ENCODE measurements at places on chromosomes 1 and 21.

DNA sequence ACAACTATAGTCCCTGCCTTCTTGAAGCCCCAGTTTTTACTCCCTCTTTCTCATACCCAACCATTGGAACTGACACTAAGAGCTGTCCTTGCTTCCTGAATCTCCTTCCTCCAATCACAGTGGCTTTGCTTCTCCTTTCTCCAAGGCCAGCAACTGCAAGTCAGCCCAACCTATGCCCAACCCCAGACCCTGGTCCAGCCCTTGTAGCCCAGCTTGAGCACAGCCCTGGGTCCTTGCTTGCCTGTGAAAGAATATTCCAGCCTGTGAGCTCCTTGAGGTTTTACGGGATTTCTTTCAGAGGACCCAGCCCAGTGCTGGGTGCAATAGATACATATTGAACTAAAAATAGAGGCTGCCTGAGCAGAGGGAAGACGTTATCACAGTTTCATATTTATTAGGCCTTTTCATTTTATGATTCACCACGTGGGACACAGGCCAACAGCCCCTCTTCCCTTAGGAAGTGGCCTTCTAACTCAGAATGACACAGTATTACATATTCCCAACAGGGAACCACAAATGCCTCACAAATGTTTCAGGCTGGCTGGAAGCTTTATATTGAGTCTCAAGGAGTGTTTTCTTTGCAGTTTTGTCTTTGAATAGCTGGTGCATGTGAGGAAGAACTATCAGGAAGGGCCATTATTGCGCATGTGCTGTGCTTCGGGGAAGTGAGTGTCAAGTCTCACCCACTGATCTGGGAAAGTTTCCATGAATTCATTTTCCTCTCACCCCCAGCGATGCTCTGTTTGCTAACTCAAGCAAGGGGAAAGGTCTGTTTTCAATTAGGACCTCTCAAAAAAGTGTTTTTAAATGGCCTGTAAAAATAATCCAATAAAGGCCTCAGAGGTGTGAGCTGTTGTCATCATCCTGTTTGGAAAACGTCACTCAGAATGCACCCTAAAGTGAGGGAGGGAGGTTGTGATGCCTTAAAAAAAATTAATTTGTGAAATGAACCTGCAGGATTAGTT, 92.3 kb upstream of the NFIA start:
- DNase-seq = peak; percentile 89

GRCh38 chr1:96651517-96651916, 70.1 kb upstream of the PTBP2 start:
- no peak for DNase-seq

DNA sequence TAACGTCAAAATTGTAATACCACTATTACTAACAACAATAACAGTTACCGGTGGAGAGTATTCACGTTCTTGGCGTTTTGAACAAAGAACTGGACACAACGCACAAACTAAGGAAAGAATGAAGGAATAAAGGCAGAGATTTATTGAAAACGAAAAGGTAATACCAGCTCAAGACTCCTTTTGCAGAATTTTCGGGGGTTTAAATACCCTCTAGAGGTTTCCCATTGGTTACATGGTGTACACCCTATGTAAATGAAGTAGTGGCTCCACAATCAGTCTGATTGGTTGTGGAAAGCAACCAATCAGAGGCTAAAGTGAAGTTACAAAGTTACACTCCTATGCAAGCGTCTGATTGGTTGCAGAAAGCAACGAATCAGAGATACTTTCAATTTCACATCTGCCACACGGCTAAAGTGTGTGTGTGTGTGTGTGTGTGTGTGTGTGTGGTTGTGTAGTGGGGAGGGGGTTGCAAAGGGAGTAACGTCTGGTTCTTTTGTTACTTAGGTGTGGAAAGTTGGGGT, 1.1 kb upstream of the GTF2B start:
- peak; percentile 73 for DNase-seq

DNA sequence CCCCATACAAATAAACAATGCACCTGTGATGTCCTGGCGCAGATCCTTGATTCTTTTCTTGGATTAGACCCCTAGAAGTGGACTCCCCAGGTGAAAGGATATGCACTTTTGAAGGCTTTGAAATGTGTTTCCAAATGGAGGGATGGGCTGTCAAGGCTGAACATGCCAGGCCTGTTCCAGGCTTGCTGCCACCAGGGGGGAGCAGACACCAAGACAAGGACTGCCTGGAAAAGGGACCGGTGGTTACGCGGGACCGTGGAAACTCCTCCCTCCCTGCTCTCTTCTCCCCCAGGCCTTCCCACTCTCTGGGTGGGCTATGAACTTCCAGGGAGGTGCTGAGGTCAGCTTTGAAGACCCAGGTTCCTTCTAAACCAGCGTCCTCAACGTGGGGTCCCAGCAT, 12.7 kb downstream of the C1QB start:
- DNase-seq = peak; percentile 12

- DNase-seq = no peak
Observed at GRCh38 chr1:182237329-182237728, 154.3 kb downstream of the GLUL start.

- DNase-seq = no peak
Observed at GRCh38 chr1:47709872-47710231, 272.0 kb downstream of the FOXD2 start.

GRCh38 chr1:19110257-19110927, 99.7 kb downstream of the UBR4 start:
- no peak for DNase-seq

GRCh38 chr1:218664385-218665170, 319.4 kb downstream of the TGFB2 start:
- DNase-seq = no peak

GRCh38 chr1:23639460-23640095, 52.0 kb upstream of the RPL11 start:
- DNase-seq = no peak

- DNase-seq = no peak
Observed at GRCh38 chr1:197471248-197471985, 203.4 kb downstream of the CRB1 start.

- DNase-seq = peak; percentile 36
Observed at GRCh38 chr21:32940079-32941014, 85.4 kb upstream of the OLIG2 start.

- DNase-seq = no peak
Observed at GRCh38 chr21:44918581-44919033, 2.1 kb downstream of the ITGB2 start.

DNA sequence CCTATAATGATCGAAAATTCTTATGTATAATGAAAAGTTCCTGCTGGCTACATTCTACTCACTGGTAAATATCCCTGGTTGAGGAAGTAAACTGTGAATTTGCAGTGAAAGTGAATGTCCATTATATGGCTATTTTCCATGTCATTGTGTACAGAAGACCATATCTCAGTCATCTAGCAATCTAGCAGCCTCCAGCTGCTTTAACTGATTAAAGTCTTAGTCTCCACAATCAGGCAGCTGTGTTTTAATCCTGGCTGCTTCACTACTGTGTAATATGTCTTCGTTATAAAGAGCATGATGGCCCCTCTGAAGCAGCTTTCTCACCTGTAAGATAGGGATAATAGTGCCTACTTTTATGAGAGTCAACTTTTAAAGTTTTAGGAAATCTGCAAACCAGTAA, 11.4 kb downstream of the CLCA2 start:
- DNase-seq = no peak

GRCh38 chr1:243287652-243288051, 31.8 kb downstream of the SDCCAG8 start:
- peak; percentile 77 for DNase-seq

GRCh38 chr1:9957726-9958125, 14.5 kb downstream of the NMNAT1 start:
- no peak for DNase-seq

DNA sequence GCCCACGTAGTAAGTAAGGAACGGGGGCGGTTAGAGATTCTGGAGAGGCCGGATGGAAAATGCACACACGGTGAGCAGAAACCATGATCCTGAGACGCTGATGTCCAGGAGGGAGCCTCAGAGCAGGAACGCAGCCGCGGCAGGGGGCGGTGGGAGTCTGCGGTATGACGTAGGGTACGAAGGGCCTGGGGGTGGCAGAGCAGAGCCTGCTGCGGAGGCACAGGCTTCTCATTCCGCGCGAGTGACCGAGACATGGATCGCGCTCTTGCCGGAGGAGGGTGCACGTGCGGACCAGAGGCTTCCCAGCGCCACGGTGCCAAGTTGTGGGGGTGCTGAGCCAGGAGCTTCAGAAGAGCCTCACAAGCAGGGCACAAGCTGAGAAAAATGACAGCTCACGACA, 176.2 kb downstream of the KIF26B start:
- no peak for DNase-seq

- no peak for DNase-seq
Observed at GRCh38 chr1:160656737-160657136, 9.9 kb upstream of the SLAMF1 start.
